Left renal pelvis (tissue), 4 donors: ENCODE measurements at places on chromosomes 3 and 15. TPM values are rescaled to one million over a fixed set of nuclear protein-coding genes. Genes with fewer than 3 reads are reported as not detected.

DNA sequence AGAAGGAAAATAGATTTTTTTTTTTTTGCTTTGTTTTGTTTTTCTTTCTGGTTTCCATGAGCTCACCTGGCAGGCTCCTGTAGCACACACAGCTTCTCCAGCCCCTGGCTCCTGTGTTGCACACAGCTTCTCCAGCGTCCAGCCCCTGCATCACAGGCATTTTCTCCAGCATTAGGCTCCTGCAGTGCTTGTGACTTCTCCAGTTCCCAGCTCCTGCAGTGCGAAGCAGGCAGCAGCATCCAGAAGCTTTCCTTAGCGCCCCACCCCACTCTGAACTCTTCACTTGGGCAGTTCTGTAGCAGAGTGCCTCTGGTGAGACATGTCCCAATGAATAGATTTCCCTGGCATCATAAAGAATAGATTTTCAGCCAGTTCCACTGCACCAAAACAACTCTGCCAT lies 5.5 kb upstream of the CCDC39 start:
- no peak for DNase-seq

DNA sequence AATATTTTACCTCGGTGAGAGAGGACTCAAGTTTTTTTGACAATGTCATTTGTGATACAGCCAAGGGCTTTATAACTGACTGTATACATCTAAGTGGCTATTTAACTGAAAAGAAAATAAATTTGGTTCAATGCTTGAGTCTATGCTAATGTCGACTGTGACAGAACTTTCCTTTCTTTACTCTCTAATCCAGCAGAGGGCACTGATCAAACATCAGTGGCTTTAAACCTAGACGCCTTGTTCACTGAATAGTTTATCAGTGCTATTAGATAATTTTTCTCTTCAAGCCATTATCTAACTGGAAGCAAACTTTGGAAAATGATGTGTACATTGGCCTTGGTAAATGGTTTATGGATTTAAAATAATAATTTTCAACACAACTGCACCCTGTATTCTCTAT lies 285.1 kb downstream of the CHL1 start:
- DNase-seq: no peak

GRCh38 chr3:4475804-4476203 lies 8.7 kb upstream of the SUMF1 start:
- no peak for DNase-seq

DNA sequence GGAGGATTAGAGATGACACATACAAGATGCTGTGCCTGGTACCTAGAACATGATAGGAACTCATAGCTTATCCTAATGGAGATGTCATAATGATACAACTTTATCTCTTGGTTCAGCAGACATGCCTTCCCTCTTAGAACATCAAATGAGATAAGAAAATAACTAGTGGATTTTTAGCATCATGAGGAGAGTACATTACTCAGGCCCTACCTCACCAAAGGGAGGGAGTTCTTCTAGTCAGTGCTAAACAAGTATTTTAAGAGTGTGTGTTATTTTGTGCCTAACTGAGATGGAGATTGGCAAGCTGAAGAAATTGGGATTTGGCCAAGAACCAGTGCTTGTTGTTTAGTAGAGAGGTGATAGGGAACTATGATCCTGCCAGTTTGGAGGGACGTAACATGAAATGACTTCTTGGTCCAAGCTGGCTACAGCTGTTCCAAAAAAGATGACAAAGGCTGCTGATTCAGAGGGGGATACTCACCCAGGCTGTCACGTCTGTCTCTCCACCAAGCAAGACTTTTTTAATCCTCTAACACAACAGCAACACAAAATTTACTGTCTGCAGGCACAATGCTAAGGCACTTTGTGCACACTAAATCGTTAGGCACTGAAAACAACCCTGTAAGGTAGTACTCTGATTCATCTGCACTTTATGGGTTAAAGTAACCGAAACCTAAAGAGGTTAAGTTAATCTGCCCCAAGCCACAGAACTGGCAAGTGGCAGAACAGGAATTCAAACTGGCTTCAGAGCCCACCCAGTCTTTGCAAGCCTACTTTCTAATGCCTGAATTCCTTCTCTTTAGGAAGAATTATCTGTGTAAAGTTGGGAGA lies 126.5 kb downstream of the CMSS1 start:
- no peak for DNase-seq

- no peak for DNase-seq
Measured at GRCh38 chr3:14131134-14131533, 6.3 kb downstream of the TMEM43 start.

DNA sequence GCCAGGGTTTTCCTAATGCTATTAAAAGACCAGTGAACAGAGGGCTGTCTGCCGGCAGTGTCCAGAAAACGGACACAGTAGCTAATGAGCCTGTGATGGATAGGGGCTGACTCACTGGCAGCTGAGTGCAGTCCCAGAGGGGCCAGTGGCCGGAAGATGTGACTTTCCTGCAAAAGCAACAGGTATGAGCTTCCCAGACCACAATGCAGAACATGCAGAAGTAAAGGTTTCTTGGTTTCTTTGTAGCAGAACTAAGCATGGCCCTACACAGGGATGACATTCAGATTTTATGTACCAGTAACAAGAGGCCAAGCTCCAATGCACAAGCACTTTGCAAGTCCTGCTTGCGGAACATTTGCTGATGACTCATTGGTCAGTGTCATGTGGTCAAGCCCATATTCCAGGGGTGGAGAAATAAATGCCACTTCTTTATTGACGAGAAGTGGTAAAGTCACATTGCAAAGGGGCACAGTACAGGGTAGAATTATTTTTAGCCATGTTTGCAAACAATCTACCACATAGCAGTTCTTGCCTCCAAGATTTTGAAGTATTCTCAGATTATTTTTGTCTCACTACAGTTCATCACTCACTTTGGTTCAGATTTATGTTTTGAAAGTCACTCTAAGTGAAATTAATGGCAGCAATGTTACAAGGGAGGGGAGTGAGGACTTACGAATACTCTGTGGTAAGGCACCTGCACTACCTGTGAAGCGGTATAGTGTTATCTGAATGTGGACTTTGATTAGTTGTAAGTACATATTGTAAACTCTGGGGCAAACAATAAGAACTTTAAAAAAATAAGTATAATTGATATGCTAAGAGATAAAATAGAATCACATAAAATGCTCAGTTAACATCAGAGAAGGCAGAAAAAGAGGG lies 263.3 kb downstream of the ABHD5 start:
- DNase-seq: no peak

DNA sequence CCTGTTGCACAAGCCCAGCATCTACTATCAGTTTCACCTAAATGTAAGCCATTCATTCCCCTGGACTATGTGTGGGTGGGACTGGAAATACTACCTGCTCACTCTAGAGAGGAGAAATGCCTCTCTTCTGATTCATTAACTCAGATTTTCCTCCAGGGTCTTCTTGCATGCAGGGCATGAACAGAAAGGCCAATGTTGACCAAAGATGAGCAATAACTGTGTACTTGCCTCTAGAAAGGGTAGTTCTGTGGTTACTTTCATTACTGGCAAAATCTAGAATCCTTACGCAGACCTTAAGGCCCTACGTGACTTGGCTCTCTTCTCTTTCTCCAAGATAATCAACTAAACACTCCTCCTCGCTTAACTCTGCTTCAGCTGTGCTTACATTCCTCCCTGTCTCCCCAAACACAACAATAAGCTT lies 81.4 kb upstream of the PSMD6 start:
- no peak for DNase-seq

GRCh38 chr15:35963326-35963725 lies 417.4 kb upstream of the DPH6 start:
- no peak for DNase-seq

DNA sequence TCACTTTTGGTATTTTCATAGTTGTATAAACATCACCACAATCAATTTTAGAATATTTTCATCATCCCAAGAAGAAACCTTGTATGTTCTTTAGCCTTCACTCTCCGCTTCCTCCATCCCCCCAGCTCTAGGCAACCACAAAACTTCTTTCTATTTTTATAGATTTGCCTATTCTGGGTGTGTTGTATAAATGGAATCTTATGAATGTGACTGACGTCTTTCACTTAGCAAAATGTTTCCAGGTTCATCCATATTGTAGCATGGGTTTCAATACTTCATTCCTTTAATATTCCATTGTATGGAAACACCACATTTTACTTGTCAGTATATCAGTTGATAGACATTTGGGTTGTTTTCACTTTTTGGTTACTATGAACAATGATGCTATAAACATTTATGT lies 335.8 kb upstream of the GOLIM4 start:
- DNase-seq: no peak

GRCh38 chr3:178083906-178084866 lies 452.1 kb upstream of the KCNMB2 start:
- DNase-seq: no peak

GRCh38 chr3:65093641-65094040 lies 405.8 kb upstream of the ADAMTS9 start:
- DNase-seq: no peak

DNA sequence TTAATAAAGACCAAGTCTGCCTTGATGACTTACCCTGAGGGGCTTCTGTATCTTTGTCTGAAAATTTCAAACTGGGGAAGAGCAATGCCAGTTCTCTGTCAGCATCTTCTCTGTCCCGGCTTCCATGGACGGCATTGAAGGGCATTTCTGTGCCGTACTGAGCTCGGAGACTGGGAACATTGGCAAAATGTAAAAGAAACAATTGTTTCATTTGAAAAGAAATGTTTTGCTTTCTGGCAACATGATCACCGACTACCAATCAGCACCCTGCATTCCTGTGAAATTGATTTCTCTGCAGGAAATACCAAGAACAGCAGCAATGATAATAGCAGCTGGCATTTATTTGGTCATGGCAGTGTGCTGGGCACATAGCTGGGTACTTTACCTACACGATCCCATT lies 26.2 kb downstream of the NME9 start:
- no peak for DNase-seq

- DNase-seq: no peak
Measured at GRCh38 chr3:31223278-31223677, 309.4 kb upstream of the STT3B start.

- DNase-seq: no peak
Measured at GRCh38 chr15:95875121-95875643, 455.3 kb upstream of the NR2F2 start.

GRCh38 chr15:57792724-57793449 lies 86.4 kb downstream of the POLR2M start:
- DNase-seq: no peak

DNA sequence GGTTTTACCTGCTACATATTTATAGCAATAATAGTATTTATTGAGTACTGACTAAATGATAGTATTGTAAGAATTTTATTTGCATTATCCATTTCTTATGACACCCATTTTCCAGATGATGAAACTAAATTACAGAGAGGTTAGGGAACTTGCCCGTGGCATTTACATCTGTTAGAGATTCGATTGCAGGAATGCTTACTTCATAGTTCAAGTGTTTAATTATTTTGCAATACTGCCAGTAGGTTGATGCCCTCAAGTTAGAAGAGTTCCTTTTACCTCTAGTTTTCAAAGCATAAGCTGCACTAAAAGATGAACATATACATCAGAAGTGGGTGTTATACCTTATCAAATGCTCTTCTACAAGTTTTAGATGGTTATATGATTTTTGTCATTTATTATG lies 362.8 kb upstream of the RGMA start:
- no peak for DNase-seq

GRCh38 chr15:90610190-90610589 lies 80.5 kb downstream of the CRTC3 start:
- DNase-seq: no peak

DNA sequence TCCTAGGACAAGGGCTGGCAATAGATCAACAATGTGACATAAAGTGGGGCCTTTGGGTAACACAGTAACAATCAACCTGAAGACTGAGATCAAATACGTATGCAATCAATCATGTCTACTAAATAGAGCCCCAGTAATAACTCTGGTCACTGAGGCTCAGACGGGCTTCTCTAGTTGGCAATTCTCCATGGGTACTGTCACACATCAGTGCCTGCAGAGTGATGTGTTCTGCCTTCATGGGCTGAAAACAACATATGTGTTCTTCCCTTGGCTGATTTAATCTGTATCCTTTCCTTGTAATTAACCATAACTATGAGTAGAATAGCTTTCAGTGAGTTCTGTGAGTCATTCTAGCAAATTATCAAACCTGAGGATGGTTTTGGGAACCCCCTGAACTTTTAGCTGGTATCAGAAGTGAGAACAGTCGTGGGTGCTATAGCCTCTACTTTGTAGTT lies 113.6 kb downstream of the TMCO5A start:
- DNase-seq: no peak

- no peak for DNase-seq
Measured at GRCh38 chr3:54299169-54299935, 177.0 kb downstream of the CACNA2D3 start.

- peak; percentile 19 for DNase-seq
Measured at GRCh38 chr15:63553388-63553791, 43.8 kb upstream of the FBXL22 start.

GRCh38 chr3:100697723-100698285 lies 11.5 kb upstream of the TFG start:
- no peak for DNase-seq

The THAP10 gene
- 9.4 TPM for polyA plus RNA-seq

The CNTN6 gene
- 6.6 TPM for polyA plus RNA-seq

The RBPMS2 gene
- polyA plus RNA-seq: 11.3 TPM

The ARNT2 gene
- 61.5 TPM for polyA plus RNA-seq

The ALG1L2 gene
- polyA plus RNA-seq: 1.2 TPM
